Urinary bladder (tissue), 4 donors: ENCODE measurements at places on chromosomes 16 and 17.

GRCh38 chr16:84917492-84917891, 93.8 kb downstream of the ZDHHC7 start:
- DNase-seq, result no peak

GRCh38 chr16:67548265-67549126, 13.8 kb upstream of the CTCF start:
- DNase-seq, result no peak

GRCh38 chr16:85005285-85006069, 5.9 kb downstream of the ZDHHC7 start:
- no peak for DNase-seq

DNA sequence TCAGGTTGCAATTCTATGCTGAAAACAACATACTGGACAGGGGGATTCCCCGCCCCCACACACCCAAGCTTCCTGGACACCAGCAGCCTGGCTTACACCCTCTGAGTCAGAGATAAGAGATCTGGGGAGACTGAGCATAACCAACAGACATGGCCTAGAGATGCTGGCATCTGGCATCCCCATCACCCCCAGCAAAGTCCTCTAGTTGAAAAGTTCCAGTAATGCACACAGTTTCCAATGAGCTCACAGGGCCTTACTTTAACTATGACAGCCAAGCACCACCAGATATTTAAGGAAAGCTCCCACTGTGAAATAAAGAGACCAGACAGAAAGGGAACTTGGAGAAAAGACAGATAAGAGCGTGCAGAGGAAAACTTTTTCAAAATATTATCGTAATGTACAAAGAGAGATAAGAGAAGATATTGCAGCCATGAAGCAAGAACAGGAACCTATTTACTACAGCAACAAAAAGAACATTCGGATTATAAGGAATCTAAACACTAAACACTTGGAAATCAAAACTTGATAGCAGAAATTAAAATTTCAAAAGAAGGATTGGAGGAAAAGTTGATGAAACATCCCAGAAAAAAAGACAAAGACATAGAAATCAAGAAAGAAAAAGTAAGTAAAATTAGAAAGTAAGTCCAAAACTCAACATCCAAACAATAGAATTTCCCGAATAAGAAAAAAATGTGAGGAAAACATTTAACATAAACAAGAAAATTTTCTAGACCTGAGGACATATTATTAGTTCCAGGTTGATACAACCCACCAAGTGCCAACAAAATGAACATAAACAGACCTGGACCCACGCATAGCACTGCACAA, 17.2 kb upstream of the ALOX15 start:
- DNase-seq, result no peak

DNA sequence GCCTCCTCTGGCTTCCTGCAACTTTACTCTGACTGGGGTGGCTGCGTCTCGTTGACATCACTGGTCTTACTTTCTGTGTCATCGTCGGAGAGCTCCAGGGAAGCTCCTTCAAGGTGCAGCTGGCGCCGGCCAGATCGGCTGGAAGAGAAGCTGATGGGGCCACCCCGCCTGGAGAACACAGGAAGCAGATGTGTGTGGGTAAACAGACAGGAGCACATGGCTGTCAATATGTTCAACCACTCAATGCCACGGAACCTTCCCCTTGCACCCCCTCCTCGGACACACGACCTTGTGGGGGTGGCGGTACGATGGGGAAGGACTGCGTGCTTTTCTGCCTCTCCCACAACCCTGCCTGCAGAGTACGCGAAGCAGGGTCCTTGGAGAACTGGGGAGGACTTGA, 40.1 kb downstream of the NDEL1 start:
- no peak for DNase-seq

GRCh38 chr16:1960665-1961630, 1.6 kb downstream of the NDUFB10 start:
- DNase-seq, result no peak

DNA sequence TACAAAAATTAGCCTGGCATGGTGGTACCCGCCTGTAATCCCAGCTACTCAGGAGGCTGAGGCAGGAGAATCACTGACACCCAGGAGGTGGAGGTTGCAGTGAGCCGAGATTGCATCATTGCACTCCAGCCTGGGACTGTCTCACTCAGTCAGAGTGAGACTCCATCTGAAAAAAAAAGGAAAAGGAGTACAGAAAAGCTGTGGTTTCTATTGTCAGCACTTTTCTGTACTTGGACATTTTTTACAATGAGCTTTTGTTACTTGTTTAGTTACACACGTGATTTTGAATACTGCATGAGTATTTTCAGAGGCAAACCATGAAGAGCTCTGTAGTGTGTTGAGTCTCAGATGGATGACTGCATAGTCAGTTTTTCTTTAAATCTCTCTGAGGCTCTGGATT, 26.3 kb downstream of the ZC3H18 start:
- DNase-seq, result no peak

- no peak for DNase-seq
Observed at GRCh38 chr17:46788796-46789195, 29.7 kb downstream of the WNT3 start.

DNA sequence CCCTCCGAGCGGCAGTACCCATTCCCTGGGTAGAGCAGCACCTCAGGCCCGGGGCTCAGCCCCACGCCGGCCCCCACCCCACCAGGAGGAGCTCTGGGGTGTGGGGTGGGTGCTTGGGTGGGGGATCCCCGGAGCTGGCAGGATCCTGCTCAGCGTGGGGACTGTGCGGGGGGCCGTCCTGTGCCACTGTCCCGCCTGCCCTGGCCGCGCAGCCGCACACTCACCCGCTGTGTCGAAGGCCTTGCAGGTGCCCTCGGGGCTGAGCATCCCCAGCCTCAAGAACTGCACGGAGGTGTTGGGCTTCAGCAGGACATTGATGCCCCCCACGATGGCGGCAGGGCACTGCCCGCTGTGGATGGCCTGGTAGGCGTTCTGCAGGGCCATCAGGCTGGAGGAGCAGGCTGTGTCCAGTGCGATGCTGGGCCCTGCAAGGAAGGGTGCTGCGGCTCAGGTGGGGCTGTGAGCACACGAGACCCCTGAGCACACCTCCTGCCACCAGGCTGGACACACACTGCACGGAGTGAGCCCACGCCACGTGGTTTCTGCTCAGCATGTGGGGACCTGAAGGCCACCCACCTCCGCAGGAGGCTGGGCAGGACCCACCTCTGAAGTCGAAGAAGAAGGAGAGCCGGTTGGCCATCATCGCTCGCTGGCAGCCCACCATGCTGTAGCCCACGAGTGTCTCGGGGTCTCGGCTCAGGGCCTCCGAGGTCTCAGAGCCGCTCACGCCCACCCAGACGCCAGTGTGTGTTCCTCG, 4.9 kb downstream of the FASN start:
- DNase-seq, result no peak

GRCh38 chr17:13352747-13353415, 248.8 kb downstream of the HS3ST3A1 start:
- no peak for DNase-seq

DNA sequence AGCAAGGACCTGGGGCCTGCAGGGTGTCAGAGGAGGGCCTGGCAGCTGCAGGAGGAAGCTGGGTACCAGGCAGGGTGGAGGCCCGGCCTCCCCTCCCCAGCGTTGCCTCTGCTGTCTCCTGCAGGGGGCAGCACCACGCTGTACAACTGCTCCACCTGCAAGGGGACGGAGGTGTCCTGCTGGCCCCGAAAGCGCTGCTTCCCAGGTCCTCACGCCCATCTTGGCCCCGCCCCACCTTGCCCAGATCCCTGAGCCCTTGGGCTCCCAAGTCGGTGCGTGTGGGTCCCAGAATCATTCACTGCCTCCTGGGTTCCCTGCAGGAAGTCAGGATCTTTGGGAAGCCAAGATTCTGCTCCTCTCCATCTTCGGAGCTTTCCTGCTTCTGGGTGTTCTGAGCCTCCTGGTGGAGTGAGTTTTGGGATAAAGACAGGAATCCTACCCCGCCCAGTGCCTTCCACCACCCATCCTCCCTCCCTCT, 1.2 kb downstream of the TMEM95 start:
- no peak for DNase-seq

DNA sequence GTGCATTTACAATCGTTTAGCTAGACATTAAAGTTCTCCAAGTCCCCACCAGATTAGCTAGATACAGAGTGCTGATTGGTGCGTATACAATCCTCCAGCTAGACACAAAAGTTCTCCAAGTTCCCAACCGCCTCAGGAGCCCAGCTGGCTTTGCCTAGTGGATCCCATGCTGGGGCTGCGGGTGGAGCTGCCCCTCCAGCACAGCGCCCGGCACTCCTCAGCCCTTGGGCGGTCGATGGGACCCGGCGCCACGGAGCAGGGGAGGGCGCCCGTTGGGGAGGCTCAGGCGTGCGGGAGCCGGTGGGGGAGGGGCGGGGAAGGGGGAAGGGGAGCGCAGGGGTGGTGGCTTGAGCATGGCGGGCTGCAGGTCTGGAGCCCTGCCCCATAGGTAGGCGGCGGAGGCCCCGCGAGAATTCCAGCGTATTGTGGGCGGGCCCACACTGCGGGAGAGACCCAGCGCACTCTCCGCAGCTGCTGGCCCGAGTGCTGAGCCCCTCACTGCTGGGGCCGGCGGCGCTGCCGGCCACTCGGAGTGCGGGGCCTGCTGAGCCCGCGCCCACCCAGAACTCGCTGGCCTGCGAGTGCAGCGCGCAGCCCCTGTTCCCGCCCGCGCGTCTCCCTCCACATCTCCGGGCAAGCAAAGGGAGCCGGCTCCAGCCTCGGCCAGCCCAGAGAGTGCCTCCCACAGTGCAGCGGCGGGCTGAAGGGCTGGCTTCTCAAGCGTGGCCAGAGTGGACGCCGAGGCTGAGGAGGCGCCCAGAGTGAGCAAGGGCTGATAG, 907.5 kb downstream of the CDH8 start:
- DNase-seq, result no peak

DNA sequence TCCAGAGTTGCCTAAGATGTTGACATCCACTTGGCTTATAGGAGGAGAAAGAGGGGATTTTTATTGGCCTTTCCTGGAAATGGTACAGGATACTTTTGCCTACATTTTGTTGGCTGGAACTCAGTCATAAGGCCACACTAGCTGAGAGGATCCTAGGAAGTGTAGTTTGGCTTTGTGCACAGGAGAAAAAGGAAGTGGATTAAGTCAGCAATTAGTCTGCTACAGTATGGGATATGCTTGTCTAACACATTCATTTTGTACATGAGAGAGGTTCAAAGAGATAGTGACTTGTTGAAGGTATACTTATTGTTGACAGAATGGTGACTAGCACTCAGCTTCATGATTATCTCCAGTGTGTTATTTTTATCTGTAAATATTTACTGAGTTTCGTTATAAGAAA, 10.3 kb downstream of the UTP18 start:
- DNase-seq, result no peak

DNA sequence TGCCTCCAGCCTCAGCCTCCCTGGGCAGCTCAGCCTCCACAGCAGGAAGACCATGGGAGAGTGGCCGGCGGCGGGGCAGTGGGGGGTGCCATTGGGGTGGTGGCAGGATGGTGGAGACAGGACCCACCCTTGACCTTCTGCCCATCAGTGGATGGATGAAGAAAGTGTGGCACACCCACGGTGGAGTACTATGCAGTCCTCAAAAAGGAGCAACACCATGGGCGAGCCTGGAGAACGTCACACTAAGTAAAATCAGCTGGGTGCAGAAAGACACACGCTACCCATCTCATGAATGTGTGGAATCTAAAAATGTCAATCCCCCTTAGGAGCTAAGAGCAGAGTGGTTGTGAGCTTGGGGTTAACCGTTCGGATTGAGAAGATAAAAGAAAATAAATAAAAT, 34.8 kb upstream of the ACSF3 start:
- no peak for DNase-seq

DNA sequence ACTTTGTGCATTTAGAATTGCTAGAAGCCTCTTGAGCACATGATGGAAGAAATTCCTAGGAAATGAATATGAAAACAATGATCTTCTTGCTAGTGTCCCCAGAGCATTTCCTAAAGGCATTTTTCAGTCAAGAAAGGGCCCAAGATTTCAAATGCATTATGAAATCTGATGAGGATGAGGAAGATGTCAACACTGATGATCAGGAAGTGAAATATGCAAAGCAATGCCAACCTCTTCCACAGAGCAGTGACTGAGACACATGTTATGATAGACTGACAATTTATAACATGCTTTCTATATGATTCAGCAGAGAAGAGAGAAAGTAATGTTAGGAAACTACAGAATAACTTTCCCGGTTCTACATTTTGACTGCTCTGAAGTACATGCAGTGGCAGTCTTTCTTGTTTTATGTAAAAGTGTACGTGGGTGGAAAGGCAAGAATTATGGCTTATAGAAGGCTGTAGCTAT, 859.1 kb upstream of the GOT2 start:
- DNase-seq, result no peak

GRCh38 chr16:56657555-56658326, at the start of gene MT1F:
MT1F (plus strand) TSS chr16:56657959; CDS start chr16:56658059, 100 bp downstream.
- no peak for DNase-seq

- no peak for DNase-seq
Observed at GRCh38 chr17:83071966-83072562, 7.3 kb upstream of the METRNL start.

DNA sequence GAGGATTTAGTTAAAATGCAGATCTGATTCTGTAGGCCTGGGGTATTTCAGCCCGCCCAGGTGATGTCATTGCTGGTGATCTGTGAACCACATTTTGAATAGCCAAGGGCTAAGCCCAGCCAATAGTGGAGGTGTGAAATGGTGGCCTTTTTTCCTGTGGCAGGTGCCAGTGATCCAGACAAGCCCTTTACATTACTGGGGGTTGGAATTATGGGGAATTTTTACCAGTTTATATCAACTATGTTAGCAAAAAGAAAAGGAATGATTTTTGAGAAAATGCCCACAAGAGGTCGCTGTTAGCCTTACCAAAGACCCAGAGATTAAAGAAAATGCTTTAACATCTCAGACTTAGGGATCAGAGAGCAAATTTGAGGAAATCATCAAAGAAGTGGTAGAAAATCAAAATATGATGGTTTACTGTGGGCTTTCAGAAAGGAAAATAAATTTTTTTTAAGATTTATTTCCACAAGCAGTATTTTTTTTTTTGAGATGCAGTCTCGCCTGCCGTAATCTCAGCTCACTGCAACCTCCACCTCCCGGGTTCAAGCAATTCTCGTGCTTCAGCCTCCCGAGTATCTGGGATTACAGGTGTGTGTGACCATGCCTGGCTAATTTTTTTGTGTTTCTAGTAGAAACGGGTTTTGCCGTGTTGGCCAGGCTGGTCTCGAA, 3.9 kb downstream of the VPS35L start:
- no peak for DNase-seq

- DNase-seq, result no peak
Observed at GRCh38 chr17:8832711-8833352, 33.7 kb upstream of the MFSD6L start.

- DNase-seq, result no peak
Observed at GRCh38 chr17:300881-301280, 51.7 kb downstream of the RPH3AL start.
